ENCODE measurements at places on chromosomes 12 and 14.

GRCh38 chr12:117342682-117343081, 18.7 kb downstream of the NOS1 start:
- DNase-seq = peak; percentile 37

DNA sequence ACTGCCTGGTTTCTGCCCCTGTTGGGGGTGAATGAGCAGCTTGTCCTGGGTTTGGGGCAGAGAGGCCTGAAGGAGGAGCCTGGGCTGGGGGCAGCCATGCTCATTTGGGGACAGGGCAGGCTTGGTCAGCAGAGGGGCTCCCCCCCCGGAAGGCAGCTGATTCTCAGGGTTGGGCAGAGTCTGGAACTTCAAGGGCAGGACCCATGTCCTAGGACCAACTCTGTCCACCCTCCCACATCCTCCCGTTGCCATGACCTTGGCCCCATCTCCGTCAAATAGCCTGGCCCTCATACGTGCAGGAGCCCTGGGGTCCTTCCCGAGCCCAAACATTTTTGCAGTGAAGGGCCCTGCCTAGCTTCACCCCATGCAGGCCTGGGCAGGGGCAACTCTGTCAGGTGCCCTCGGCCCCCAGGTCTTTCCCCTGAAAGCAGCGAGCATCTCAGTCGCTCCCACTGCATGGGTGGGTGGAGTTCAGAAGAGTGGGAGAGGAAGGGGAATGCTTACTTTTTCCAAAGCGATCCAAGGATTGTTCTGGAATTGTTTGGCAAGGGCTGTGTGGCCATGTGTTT, 32.6 kb downstream of the TNFAIP2 start:
- DNase-seq = no peak

- no peak for DNase-seq
Observed at GRCh38 chr14:83714151-83714550, 1815.8 kb upstream of the FLRT2 start.

- DNase-seq = peak; percentile 41
Observed at GRCh38 chr12:6452245-6452943, 552 bp downstream of the TAPBPL start.

GRCh38 chr14:50759800-50760543, 71.0 kb downstream of the NIN start:
- DNase-seq = no peak

DNA sequence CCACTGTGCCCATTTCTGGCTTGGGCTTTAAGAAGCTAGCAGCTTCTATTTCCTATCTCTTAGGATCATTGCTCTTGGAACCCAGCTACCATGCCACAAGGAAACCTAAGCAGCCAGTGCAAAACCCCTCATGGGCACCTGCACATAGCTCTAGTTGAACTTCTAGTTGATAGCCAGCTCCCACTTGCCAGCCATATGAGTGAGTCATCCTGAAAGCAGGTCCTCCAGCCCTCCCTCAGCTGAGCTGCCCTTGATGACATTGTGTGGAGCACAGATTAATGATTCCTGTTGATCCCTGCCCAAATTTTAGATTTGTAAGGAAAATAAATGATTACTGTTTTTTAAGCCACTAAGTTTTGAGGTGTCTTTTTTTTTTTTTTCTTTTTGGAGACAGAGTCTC, 234.2 kb upstream of the FBXO33 start:
- no peak for DNase-seq

DNA sequence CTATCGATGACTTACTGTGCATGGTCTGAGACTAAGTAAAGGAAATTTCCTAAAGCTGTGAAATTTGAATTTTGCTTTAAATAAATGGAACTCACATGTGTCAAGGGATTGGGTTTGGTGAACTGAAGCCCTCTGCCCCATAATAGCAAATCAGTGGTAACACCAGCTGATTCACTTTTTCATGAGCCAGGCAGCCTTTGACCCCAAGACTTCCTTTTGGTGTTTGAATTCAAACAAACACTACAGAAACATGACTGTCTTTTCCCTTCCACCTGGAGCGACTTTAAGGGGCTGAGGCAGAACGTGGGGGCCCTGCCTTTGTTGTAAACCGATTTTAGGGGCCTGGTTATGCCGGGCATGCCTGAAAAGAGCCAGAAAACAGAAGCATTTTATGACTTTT, 28.8 kb downstream of the KCTD10 start:
- DNase-seq = no peak

DNA sequence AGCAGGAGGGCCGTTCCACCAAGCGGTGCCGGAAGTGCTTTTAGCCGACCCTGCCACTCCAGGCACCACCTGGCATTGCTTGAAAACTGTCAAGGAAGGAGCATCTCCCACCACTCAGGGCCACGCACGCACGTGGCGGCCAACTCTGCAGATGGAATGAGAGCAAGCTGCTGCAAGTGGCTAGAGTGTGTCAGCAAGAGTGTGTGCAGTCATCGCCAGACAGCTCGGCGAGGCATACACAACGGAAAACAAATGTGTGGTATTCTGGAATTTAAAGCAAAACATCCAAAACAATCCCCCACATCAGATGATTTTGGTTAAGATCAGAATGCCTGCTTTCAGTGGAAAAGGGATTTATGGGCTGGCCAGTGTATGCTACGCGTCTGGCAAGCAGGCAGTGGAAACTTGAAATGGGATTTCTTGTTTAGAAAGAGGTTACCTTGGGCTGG, 11.2 kb downstream of the CD9 start:
- DNase-seq = no peak

GRCh38 chr12:20367583-20368113, 689 bp upstream of the PDE3A start:
- no peak for DNase-seq

Measured in activated CD4-positive, alpha-beta T cell treated with anti-CD3 and anti-CD28 coated beads, Interleukin-10, Interleukin-2, amounts not matched to agents 100 ng/mL and 50 ng/mL, durations not matched to agents 16 hours and 8 hours (primary cell).